ENCODE measurements at places on chromosomes 6 and 20. TPM values are rescaled to one million over a fixed set of nuclear protein-coding genes. Genes with fewer than 3 reads are reported as not detected.

DNA sequence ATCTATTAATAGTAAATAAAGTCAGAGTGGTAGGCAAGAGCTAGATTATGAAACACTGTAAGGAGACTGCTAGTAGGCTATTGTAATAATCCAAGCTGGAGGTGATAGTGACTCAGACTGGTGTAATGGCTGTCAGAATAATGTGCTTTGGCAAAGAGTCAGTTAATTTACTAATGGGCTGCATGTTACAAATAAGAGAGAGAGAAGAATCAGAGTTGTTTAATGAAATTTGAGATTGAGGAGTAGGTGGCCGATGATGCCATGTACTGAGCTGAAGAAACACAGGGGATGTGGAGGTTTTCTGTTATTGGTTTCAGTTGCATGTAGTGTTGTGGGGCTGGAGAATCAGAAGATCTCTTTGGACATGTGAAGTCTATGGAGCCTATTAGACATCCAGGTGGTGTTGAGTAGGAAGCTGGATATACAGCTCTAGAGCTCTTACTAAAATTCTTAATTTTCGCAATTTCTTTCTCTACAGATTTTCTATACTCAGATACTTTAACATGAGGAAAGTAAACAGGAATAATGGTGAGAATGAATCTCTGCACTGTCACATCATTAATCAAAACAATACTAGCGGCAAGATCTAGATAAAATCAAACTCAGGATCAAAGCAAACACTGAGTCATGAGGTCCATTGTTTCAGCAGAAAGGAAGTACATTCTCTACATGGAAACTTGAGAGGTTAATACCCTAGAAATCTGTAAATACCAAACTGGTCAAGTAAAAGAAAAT is 167.7 kb downstream of the SIM1 start:
- no peak overlapping the region for H3K27ac ChIP-seq
- no peaks in the 10 kb centered on the region for H3K36me3 ChIP-seq
- H3K27me3 ChIP-seq = no peaks in the 10 kb centered on the region
- H3K4me3 ChIP-seq = no peak overlapping the region
- DNase-seq = no peak

- H3K27ac ChIP-seq = no peak overlapping the region
- H3K4me3 ChIP-seq = peak overlapping the region; percentile 45
- no peaks in the 10 kb centered on the region for H3K36me3 ChIP-seq
- H3K4me1 ChIP-seq = peaks cover 11% of the 10 kb centered on the region
- peaks cover 4% of the 10 kb centered on the region for H3K27me3 ChIP-seq
These were observed 1.1 kb upstream of the SLC22A23 start for GRCh38 chr6:3457710-3458602.

DNA sequence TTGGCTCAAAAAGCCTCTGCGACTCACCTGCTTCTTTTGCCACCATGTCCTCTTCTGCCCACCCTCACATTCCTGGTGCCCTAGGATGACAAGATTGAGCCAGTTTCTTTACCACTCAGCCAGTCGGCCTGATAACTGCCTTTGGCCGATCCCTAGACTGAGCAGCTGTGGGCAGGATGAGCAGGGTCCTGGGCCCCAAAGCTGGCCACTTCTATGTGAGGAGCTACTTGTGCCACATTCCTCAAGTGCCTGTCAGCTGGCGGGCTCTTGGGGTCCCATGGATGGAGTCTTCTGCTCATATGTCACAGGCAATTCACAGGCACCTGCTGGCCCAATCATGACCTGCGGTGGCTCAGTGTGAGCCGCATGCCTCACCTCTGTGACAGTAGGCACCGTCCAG is 16.5 kb downstream of the DYNLRB1 start:
- H3K36me3 ChIP-seq = peaks cover 89% of the 10 kb centered on the region
- no peaks in the 10 kb centered on the region for H3K4me1 ChIP-seq
- H3K27ac ChIP-seq = no peak overlapping the region
- H3K4me3 ChIP-seq = no peak overlapping the region
- H3K27me3 ChIP-seq = no peaks in the 10 kb centered on the region
- DNase-seq = no peak

DNA sequence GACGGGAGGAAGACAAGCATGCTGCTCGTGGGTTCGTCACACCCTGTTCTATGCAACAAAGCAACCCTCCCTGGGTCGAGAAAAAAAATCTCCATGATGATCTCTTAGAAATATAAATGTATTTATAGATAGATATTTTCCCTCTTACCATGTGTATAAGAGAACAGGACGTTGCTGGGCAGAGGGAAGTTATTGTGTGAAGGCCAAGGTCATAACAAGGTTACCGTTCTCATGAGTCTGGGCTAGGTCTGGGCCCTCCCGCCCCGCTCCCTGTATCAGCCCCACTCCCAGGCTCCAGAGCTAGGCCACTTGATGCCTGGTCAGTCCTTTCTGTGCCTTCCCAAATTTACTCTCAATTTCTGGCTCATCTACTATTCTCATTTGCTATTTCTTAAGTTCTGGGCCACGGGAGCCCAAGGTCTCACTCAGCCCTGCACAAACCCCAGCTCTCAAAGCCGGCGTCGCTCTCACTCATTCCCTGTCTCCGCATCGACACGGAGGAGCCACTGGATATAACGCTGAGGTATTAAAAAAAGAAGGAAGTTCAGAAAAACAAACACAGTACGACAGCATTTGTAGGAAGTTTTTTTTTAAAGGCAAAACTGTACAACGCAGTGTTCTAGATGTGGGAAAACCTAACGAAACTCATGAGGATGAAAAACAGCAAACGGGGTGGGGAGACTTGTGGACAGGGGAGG is 96.8 kb downstream of the PSMG4 start:
- no peaks in the 10 kb centered on the region for H3K36me3 ChIP-seq
- peaks cover 18% of the 10 kb centered on the region for H3K4me1 ChIP-seq
- no peaks in the 10 kb centered on the region for H3K27me3 ChIP-seq
- peak overlapping the region; percentile 52 for H3K4me3 ChIP-seq
- peak overlapping the region; percentile 79 for H3K27ac ChIP-seq

DNA sequence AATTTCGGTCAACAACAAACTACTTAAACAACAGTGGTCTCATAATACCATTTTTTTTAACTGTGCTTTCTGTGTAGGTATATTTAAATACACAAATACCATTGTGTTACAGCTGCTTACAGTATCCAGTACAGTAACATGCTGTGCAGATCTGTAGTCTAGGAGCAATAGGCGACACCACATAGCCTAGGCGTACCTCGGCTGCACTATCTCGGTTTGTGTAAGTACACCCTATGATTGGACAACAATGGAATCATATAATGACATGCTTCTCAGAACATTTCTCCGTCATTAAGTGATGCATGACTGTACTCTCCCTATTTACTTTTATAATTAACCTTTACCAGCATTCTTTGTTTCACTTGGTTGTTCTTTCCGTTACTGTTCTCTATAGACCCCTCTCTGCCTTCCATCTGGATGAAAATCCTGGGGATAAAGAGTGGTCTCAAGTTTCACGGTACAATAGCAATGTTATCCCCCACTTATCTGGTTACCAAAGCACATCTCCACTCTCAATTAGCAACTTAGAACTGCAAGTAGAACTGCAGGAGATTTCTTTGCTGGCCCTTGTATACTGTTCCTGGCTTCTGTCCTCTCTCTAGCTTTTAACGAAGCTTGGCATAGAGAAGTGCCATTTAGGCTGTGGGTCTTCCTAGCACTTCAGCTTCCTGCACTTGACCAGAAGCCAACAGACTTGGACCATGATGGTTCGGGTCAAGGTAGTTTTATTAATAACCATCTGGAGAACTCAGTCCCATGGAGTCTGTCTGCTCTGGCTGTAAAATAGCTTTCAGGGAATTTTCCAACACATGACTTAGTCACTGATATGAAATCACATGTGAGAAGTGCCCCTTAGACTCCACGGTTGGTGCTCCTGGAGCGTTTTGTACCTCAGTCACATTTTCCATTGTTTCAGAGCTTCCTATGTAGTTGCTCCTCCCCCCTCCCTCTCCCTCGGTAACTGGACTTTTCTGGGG is 80.4 kb upstream of the POPDC3 start:
- peaks cover 8% of the 10 kb centered on the region for H3K27me3 ChIP-seq
- no peak for DNase-seq
- no peaks in the 10 kb centered on the region for H3K4me1 ChIP-seq
- no peak overlapping the region for H3K4me3 ChIP-seq

DNA sequence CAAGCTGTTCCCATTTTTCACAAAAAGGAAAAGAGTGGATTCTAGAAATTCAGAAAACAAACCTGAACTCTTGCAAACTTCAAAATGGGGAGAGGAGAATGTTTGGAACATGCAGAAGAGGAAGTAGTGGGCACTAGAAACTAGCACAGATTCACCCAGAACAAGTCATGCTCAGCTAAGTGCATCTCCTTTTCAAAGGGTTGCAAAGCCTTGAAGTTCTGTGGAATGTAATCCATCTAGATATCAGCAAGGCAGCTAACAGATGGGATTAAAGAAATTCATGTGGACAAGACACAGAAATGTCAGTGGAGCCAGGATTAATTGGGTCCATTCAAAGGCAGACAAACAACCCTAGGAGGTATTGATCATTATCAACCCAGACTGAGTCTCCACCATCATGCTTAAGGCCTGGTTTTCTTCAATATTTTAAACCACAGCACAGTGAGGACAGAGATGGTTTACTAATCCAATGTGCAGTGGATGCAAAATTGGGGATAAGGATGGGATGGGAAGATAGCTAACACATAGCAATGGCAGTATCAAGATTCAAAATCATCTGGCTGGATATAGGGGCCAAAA is 31.3 kb downstream of the KCNK5 start:
- no peak for DNase-seq
- peaks cover 3% of the 10 kb centered on the region for H3K27me3 ChIP-seq
- H3K4me3 ChIP-seq = no peak overlapping the region
- H3K4me1 ChIP-seq = no peaks in the 10 kb centered on the region
- no peaks in the 10 kb centered on the region for H3K36me3 ChIP-seq
- H3K27ac ChIP-seq = no peak overlapping the region

HSPA12B gene
- not detected for total RNA-seq

Data from T-cell (primary cell).